ENCODE measurements at places on chromosomes 2 and 18.

DNA sequence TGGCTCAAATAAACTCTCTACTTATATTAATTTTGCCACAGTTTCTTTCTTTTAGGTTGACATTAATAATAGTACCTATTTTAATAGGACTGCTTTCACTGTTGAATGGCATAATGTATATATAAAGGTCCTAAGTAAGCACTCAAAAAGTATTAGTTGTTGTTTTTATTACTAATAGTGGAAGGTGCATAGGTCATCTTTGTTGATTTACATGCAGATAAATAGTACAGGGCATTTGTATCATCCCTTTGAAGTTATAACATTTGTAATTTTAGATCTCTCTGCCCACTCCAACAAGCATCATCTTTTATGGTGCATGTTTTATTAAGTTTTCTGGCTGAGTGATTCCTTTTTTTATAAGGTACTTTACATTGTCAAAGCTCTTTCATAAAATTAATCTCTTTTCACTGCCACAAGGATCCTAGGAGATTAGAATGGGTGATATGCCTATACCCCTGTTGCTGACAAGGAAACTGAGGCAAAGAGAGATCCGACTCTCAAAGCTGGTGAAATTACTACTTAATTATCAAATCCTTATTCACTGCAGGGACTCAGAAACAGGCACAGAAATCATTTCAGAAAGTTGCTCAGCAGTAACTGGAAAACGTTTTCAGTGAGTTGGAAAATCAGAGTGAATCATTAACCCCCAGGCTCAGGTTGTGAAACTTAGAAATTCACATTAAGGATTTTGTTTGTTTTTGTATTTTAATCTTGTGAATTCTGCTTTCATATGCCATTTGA is 299.6 kb downstream of the AGPS start:
- DNase-seq, result no peak

DNA sequence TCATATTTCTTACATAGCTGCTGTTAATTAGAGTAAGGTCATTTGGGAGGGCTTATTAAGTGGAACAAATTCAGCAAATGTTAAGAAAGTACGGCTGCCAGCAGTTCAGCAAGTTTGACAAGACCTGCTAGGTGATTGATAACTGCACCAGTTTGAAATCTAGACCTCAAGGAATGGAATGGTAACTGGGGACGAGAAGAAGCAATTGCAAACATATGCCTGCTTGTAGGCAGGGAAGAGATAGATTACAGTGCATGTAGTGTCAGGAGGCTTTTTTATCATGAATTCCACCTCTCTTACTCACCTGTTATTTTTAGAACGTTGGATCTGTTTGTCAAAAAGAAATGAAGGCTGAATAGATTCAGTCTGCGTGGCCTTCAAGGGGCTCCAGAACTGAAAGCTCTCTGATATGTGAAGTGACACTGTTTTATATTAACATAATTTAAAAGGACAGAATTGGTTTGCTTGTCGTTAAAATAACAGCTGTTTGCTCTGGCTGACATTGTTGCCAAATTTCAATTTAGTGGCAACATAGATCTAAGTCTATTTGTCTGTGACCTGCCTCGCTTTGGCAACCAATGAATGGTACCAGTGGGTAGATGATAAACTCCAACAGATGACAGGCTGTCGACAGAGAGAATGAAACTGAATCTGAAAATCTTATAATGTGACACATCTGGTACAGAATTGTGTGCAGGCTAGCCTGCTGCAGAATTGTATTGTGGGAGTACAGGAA is 199.3 kb downstream of the ZNF407 start:
- no peak for DNase-seq

- DNase-seq, result no peak
These were observed 7.9 kb downstream of the BOK start for GRCh38 chr2:241566468-241566867.

DNA sequence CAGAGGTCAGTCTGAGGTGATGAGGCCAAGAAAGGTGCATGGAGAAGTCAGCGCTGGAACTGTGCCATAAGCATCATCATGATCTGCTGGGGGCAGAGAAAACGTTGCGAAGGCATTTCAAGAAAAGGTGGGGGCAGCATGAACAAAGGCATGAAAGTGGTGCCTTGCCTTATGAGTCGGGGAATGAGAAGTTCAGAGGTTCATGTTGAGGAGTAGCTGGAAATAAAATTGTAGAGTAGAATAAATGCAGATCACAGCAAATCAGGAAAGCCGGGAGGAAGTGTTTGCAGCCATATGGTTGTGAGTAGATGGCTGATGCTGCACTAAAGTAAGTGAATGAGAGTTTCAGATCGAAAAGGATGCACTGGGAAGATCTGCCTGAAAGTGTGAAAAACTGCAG is 72.1 kb upstream of the ARL5A start:
- no peak for DNase-seq

GRCh38 chr2:8132351-8132831 is 549.5 kb upstream of the ID2 start:
- DNase-seq, result no peak

DNA sequence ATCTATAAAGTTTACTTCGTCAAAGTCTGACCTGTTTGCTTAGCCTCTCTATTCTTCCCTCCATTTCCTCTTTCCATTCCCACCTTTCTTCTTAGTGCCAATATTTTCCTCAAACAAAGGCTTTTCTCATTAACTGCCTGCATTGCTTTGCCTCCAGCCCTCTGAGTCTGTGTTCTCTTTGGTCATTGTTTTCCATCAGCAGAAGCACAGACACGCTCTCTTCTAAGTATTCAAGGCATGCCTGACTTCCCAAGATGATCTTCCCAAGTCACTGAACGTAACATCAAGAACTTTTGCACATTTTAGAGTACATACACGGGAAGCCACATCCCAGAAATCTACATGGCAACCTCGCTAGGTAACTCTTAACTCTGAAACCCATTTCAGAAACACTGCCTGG is 32.6 kb upstream of the ANXA4 start:
- no peak for DNase-seq

- DNase-seq, result no peak
These were observed 41.9 kb upstream of the PTMA start for GRCh38 chr2:231666171-231667095.

- DNase-seq, result no peak
These were observed 98.1 kb downstream of the CRIM1 start for GRCh38 chr2:36453652-36454051.
